ENCODE measurements at places on chromosomes 6 and 20.

GRCh38 chr20:61896058-61896961 lies 169.4 kb downstream of the TAF4 start:
- no peak for DNase-seq

DNA sequence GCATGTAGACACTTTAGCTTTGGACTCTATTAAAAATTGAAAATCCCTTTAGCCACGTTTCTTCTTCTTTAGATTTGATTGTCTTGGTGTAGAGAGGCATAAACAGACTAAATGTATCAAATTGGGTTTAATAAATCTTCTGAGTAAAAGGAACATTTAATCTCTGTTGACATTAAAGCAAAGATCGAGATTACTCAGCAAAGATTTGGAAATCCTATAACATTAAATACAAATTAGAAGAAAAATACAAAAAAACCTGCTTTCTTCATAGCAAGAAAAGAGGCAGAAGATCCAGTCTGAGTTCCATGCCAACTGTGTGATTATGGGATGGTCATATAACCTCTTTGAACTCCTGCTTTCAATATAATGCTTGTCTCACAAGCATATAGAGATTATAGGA lies 172.3 kb downstream of the GJA1 start:
- DNase-seq: no peak

- no peak for DNase-seq
Measured at GRCh38 chr6:166500246-166500645, 86.2 kb downstream of the RAMACL start.

- no peak for DNase-seq
Measured at GRCh38 chr6:72286911-72287311, 335.0 kb upstream of the KCNQ5 start.

DNA sequence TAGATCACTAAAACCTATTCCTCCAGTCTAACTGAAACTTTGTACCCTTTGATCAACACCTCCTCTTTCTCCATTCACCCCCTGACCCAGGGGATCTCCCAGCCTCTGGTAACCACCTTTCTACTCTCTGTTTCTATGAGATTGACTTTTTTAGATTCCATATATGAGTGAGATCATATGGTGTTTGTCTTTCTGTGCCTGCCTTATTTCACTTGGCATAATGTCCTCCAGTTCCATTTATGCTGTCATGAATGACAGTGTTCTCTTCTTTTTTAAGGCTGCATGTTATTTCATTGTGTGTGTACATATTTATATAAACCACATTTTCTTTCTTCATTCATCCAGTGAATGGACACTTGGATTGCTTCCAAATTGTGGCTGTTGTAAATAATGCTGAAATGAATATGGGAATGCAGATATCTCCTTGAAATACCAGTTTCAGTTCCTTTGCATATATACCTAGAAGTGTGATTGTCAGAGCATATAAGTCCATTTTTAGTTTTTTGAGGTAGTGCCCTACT lies 57.7 kb downstream of the DHX35 start:
- no peak for DNase-seq

DNA sequence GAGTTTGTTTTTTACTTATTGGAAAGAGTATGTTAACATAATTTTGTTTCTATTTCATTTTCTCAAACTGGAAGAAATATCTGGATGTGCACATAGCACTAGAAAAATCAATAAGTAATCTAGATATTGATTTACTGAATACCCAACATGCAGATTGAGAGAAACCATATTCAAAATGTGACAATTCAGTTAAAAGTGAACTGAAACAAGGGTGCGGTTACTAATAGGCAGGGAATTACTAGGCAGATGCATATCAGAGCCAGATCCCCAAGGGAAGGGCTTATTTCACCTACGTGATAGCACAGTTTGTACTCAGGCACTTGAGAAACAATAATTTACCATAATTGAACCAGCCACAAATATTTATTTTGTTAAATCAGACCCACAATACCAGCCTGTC lies 493.1 kb upstream of the FLRT3 start:
- DNase-seq: no peak
